ENCODE measurements at places on chromosomes 12 and 14.

DNA sequence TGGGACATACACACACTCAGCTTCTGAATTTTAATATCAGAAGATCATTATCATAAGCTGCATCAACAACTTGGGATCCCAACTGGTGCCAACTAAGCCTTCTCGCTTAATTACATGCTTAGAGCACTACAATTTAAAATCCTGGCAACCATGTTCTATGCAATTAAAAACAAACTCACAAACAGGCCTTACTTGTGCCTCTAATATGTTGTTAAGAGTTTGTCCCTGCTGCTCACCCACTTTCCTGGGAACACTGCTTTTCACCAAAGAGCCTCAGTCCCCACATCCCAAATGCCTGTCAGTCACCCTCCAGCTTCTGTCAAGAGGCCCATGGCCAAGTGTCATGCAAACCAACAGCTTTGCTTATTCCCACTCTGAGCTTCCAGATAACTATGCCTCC lies 69.7 kb downstream of the TTC9 start:
- no peak for DNase-seq

GRCh38 chr12:73906757-73907156 lies 630.9 kb upstream of the ATXN7L3B start:
- no peak for DNase-seq

GRCh38 chr12:107091381-107091780 lies 2.0 kb downstream of the CRY1 start:
- no peak for DNase-seq

- DNase-seq = no peak
These were observed 47.6 kb downstream of the ESRRB start for GRCh38 chr14:76423534-76423933.

GRCh38 chr12:49665384-49665783 lies 41.8 kb downstream of the FMNL3 start:
- no peak for DNase-seq

DNA sequence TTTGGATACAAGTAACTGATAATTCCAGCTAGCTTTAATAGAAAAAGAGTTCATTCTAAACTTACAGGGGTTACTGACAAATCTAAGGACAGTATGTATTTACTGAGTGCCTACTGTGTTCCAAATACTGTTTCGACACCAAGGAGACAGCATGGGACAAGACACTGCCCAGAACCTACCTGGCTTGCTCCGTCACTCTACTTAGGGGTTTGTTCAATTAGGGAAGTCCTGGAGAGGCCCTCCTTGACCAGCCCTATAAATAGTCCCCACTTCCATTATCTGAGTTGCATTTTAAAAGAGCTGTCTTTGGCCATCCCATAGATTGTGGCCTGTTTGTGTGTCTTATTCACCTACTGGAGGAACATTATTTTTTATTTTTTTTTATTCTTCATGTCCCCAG lies 129.5 kb upstream of the ATF1 start:
- no peak for DNase-seq
